H7 (cell line): ENCODE measurements at places on chromosomes 13 and 19. TPM values are rescaled to one million over a fixed set of nuclear protein-coding genes. Genes with fewer than 3 reads are reported as not detected.

Gene IFNL3
- not detected in 2 replicates for total RNA-seq

Gene ZSCAN5C
- total RNA-seq, result not detected in 2 replicates

Gene ZFP36
- 2.2 and 6.4 TPM in 2 replicates for total RNA-seq

Gene SPRED3
- total RNA-seq, result 1.6 and 4.2 TPM in 2 replicates
